Mesenteric fat pad (tissue), 1 donor: ENCODE measurements at places on chromosomes 7 and 10. TPM values are rescaled to one million over a fixed set of nuclear protein-coding genes. Genes with fewer than 3 reads are reported as not detected.

GRCh38 chr10:33335551-33335800, 1.0 kb upstream of the NRP1 start:
- DNase-seq: no peak

- no peak for DNase-seq
These were observed 14.4 kb upstream of the MTERF1 start for GRCh38 chr7:91894781-91895480.

- DNase-seq: peak; percentile 68
These were observed 96.5 kb upstream of the MACROH2A2 start for GRCh38 chr10:69955897-69956740.

The NYAP1 gene
- 1.2 TPM for total RNA-seq

The GNAI1 gene
- 179 TPM for total RNA-seq

GRCh38 chr10:124291001-124291701, 127.6 kb downstream of the OAT start:
- DNase-seq: peak; percentile 89

- DNase-seq: no peak
These were observed 35.5 kb downstream of the DLD start for GRCh38 chr7:107926481-107926880.

- DNase-seq: no peak
These were observed 31.1 kb downstream of the ARHGAP12 start for GRCh38 chr10:31897506-31897905.
